ENCODE measurements at places on chromosomes 1 and 21.
A peak's percentile ranks its signal among the peaks of the same experiment; 100 is the strongest.

GRCh38 chr1:226548256-226549093, at the start of gene STUM:
STUM (plus strand) TSS chr1:226548764; CDS start chr1:226548905, 141 bp downstream.
- DNase-seq, result peak; percentile 1

GRCh38 chr1:169312084-169312954, 55.3 kb downstream of the NME7 start:
- peak; percentile 28 for DNase-seq

DNA sequence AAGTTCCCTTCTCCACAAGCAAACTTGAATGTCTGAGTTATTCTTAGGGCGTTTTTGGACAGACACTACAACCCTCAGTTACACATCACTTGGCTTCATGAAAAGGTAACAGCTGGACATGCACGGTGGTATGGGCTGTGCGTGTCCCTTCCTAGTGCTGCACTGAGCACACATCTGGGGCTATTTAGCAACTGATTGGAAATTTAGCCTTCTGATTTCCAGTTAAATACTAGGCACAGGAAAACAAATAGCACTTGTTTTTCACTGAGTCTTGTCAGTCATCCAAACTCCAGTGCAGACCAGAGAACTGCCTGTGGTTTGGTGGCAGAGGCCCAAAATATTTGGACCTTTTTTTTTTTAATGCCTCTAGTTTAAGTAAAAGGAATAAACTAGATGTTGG, 134.7 kb downstream of the TGFBR3 start:
- DNase-seq, result no peak

DNA sequence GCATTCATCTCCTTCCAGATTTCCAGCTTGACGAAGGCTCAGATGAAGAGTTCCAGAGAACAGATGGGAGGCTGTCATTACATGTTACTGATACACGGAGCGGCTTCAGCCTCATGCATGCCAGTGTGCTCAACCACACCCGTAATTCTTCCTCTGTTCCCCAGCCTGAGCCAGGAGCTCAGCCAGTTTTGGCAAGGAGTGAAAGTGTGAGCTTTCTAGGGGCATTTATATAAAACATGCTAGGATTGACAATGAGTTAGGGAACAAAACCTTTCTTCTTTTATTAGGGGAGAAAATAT, 290.4 kb upstream of the PLXNA2 start:
- DNase-seq, result no peak

GRCh38 chr21:15437883-15438282, 291.9 kb upstream of the USP25 start:
- DNase-seq, result no peak

DNA sequence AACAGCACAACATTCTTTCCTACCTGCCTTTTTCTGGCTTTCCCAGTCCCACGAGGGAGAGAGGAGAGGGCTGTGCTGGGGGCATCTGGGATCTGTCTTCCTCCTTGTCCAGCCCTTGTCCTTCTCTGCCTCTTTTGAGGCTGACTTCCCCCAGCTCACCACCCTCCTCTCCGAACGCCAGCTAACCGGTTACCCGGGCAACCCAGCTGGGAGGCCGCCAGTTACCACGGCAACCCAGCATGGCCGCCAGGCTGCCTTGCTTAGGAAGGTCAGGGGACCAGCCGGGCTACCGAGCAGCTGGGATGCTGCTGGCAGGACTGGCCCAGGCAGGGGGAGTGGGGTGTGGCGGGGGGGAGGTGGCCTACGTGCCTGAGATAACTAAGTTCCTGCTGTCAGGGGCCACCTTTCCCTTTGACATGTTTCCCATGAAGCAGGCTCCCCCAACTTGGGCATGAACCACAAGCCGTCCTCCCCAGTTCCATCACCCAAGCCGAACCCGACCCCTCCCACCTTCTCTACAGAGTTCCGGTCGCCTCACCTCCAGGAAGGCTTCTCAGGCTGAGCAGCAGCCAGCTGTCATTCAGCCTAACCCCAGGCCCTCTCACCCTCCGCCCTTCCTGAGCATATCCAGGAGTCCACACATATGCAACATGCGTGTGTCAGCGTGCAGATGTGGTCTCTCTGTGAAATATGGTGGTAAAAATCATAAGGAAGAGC, 8.7 kb downstream of the PLEKHA6 start:
- DNase-seq, result no peak

DNA sequence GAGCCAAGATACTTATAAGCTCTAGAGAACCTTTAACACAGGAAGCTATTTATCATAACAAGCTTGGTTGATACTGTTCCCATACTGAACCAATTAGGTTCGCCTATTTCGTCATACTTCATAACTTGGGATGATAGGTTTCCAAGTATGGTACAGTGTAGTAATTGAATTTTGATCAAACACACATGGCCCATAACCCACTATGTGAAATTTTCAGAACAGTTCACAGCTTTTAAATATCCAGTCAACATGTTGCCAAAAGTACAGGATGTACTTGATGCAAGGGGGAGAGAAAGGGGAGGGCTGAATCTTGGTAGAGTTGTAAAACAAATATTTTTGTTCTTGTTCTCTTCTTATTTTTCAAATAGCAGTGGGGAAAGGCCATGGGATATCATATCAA, 86.6 kb downstream of the TM2D1 start:
- DNase-seq, result no peak

- DNase-seq, result no peak
These were observed 17.9 kb downstream of the PLXNA2 start for GRCh38 chr1:208225954-208226937.

GRCh38 chr1:203754455-203754864, 10.5 kb upstream of the LAX1 start:
- DNase-seq, result no peak

GRCh38 chr1:100348549-100349144, 3.7 kb upstream of the CDC14A start:
- DNase-seq, result no peak

- no peak for DNase-seq
These were observed 100.2 kb downstream of the SIPA1L2 start for GRCh38 chr1:232529747-232530146.

DNA sequence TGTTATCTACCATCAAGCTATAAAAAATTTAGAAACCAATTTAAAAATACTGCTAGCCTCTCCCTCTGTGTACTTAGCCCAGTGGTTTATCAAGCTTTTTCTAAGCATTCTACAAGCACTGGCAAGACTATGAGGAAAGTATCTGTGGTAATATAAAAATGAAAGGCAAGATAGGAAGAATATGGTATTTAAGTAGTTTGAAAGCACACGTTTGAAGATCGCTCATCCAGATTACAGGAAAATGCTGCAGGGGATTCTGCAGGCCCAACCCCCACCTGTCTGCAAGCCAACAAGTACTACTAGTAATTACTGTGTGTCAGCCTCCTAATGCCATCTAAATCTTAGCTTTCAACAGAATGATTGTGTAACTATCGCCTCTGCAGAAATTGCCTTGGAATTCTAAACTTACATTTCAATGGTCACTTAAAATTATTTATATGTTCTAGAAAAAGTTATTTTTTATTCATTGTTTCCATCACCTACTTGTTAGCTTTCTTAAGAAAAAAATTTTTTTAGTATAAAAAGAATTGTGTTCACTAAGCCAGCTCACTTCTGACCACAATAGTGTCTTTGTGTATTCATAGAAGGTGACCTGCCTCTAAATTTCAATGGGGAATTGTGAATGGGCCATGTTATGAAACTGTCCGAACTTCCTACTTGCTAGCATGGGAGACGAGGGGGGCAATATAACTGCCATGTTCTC, 8.5 kb downstream of the ERRFI1 start:
- DNase-seq, result no peak
